ENCODE measurements at places on chromosomes 2 and 18.

DNA sequence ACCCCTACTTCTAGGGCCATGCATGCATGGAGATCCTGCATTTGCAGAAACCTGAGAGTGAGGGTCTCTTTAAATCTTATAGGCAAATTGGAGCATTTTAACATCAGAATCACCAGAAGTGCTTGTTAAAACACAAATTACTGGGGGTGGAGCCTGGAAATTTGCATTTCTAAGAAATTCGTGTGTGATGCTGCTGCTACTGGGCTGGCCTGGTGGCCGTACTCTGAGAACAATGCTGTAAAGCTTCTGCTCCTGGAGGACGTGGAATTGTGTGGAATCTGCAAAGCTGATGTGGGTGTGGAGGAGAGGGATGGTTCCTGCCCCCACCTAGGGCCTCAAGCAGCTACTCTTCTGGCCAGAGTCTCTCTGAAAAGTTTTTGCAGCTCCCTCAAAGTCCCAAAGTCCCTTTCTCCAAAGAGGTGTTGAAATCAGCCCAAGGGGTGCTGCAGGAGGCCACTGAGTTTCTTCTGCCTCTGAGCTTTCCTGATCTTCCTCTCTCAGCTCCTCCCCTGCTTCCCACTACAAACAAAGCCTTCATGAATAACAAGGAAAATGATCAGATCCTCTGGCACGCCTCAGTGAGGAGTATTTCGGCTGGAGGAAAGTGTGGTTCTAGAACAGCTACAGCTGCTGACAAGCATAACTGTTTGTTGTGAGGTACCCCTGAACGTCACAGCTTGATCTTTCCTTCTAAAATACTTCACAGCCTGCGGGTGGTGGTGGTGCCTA is 508.3 kb downstream of the CNTNAP5 start:
- DNase-seq: no peak

- DNase-seq: no peak
Observed at GRCh38 chr2:128285329-128285931, 33.2 kb downstream of the HS6ST1 start.

- peak; percentile 92 for DNase-seq
Observed at GRCh38 chr18:11909591-11910026, 1.5 kb upstream of the MPPE1 start.

GRCh38 chr2:127277028-127277427 is 16.9 kb downstream of the ERCC3 start:
- no peak for DNase-seq

- DNase-seq: no peak
Observed at GRCh38 chr2:83142934-83143333, 1316.1 kb downstream of the SUCLG1 start.

DNA sequence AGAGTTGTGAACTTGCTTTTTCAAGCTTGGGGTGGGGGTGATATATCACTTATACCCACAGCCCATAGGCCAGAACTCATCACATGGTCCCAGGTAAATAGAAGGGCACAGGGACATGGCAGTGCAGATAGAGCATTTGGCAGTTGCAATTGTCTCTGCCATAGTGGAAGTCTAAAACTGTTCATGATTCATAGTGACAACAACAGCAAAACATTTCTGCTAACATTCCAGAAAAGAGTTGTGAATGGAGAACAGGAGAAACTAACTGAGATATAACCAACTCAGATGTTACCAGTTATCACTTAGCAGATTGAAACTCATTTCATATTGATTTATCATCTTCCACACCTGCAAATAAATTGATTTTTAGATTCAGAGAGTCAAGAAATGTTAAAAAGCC is 278.6 kb upstream of the KYNU start:
- no peak for DNase-seq

GRCh38 chr2:98761267-98761781 is 30.4 kb upstream of the MGAT4A start:
- peak; percentile 48 for DNase-seq

- peak; percentile 65 for DNase-seq
Observed at GRCh38 chr2:222813177-222813843, 47.5 kb upstream of the ACSL3 start.

GRCh38 chr2:85523062-85523902 is 15.7 kb upstream of the MAT2A start:
- DNase-seq: no peak

DNA sequence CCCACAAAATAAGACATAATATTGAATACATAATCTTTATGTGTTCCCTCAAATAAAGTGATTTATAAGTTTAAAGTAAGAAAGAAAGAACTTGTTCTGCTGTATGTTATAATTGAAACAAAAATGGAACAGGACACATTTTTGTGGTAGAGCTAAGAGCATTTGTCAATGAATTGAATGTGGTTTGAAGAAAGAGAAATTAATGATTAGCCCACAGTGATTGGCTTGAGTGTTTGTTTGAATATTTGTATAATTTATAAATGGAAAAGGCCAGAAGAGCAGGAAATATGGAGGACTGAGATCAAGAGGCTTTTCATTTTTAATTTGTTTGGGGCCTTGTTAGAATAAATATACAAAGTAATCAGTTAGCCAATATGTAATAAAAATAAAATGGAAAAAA is 395.1 kb upstream of the CDH19 start:
- no peak for DNase-seq

GRCh38 chr2:152950126-152950525 is 231.7 kb downstream of the ARL6IP6 start:
- DNase-seq: no peak

DNA sequence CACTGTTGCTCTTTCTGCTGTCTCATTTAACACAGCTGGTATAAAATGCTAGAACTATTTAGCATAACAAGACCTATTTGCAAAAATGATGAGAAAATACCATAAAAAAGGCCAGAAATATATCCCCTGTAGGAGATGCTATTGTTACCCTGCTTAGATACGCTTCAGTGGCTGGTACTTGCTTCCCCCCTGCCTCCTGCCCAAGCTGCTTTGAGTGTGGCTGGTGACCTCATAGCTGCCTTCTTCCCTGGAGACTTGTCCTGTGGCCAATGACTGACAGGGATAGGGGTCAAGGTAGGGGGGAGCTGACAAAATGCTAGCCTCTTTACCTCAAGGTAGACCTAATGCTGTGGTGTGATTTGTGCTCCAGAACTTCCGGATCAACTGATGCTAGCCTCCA is 150.2 kb upstream of the ZEB2 start:
- peak; percentile 48 for DNase-seq

- peak; percentile 88 for DNase-seq
Observed at GRCh38 chr2:176997074-176997791, 215.4 kb upstream of the HNRNPA3 start.

GRCh38 chr18:43680096-43680495 is 402.8 kb upstream of the SYT4 start:
- DNase-seq: no peak

- no peak for DNase-seq
Observed at GRCh38 chr2:105876191-105876590, 131.5 kb downstream of the NCK2 start.

Measured in inflammatory macrophage treated with lipopolysaccharide for 4 hours (primary cell).